ENCODE measurements at places on chromosomes 11 and 22.

DNA sequence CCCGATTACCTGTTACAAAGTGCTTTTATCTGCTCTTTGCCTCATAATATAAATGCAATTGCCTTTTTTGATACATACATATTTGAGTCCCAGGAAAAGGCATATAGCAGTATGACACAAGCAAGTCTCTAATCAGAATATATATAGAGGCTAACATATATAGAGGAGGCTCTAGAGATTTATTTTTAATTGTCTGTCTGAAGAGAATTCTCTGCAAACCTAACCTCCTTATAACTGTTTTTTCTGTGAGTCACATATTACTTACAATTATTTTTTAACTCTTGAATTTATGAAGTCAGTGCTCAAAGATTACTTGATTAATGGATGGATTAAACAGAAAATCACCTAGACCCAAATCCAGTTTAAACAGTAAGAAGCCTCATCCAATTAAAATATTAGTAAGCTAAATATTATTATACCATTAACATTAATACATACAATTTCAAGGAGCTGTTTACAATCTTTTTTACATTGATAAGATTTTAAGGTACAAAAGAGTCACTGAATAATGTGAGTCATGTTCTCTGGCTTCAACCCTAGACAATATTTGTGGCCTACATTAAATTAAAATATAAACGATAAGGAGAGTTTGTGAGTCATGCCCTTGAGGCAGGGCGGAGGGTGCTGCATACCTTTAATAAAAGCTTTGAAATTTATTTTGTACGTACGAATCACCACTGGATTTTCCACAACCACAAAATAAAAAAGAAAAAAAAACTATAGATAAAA, 19.2 kb upstream of the MMP13 start:
- no peak for DNase-seq

DNA sequence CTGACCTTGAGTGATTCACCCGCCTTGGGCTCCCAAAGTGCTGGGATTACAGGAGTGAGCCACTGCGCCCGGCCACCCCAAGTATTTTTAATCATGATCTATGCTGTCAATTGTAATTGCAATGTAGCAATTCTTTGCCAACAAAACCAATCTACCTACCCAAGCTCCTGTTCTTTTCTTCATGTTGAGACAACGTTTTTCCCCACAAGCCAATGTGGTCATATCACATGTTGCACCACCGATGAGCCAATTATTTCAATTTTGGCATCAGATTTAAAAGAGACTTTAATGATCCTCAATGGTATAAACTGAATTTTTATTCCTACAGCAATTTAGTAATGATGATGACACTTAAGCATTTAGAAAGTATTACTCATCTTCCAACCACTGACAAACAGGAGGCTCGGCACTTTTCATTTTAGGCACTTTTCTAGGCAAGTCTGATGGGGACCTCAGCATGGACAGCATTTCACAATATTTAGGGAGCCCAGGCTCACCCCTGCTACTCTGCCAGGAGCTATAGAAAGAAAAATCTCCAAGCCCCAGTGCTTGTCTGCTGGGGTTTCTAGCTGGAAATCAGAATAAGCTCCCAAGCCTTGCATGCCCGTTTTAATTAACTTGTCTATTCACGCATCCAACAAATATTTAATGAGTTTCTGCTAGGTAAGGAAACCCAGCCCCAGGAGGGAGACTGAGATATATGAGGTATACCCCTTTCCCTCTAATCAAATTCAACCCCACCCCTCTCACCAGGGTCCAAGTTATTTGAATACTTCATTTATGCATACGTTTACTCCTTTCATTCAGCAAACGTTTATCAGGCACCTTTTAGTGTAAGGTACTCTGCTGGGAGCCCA, 291.4 kb downstream of the ST3GAL4 start:
- DNase-seq, result no peak

DNA sequence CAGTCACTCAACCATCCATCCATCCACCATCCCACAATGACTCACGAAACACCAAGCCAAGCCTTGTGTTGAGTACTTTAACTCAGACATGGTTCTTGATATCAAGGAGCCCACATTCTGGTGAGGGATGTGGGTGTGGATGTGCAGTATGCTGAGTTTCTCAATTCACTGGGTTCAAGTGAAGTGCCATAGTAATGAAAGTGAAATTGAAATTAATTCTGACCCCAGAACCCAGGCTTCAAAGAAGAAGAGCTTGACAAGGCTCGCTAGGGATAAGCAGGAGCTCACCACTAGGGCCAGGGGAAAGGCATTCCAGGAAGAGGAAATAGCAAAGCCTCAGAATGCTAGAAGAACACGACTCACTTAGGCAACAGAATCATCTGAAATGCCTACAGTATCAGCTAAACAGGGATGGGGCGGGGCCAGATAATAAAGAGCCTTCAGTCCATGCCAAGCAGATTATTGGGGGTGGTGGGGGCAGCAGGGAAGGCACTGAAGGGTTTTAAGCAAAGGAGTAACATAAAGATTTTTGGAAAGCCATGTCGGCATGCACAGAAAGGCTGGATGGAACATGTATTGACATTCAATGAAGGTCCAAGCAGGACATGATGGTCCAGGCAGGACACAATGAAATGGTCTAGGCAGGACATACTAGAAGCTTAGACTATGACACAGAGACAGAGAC, 37.2 kb downstream of the RTL6 start:
- no peak for DNase-seq

DNA sequence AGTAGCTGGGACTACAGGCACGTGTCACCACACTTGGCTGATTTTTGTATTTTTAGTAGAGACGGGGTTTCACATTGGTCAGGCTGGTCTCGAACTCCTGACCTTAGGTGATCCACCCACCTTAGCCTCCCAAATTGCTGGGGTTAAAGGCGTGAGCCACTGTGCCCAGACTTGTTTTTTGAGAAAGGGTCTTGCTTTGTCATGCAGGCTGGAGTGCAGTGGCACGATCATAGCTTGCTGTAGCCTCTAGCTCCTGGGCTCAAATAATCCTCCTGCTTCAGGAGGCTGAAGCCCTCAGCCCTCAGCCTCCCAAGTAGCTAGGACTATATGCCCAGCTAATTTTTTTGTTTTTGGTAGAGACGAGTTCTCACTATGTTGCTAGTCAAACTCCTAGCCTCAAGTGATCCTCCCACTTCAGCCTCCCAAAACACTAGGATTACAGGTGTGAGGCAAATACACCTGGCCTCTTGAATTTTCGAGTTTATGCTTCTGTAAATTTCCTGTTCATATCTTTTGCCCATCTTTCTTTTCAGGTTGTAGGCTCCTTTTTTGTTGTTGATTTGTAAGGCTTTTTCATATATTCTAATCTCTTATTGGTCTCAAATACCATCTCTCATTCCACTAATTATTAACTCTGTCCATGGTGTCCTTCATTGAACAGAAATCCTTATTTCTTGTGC, 3.4 kb upstream of the RBM4B start:
- DNase-seq, result no peak

DNA sequence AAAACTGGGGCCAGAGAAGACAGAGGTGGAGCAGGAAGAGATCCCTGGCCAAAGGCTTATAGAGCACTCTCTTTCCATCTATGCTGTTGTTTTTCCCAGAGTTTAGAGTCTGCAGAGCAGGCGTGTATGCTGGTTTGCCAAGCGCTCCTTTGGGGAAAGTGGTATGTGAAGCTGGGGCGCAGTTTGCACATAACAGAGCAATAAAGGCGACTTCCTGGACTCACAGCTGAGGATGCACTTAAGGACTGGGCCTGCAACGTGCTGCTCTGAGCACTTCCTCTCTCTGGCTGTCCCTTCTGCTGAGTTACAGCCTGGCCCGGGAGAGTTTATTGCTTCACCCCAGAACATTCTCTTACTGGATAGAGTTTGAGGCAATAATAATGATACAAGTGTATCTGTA, 41.7 kb downstream of the THAP12 start:
- DNase-seq, result no peak

GRCh38 chr22:20013382-20013871, 3.2 kb downstream of the ARVCF start:
- DNase-seq, result no peak

- no peak for DNase-seq
Measured at GRCh38 chr11:97743205-97743742, 1277.5 kb upstream of the CNTN5 start.

DNA sequence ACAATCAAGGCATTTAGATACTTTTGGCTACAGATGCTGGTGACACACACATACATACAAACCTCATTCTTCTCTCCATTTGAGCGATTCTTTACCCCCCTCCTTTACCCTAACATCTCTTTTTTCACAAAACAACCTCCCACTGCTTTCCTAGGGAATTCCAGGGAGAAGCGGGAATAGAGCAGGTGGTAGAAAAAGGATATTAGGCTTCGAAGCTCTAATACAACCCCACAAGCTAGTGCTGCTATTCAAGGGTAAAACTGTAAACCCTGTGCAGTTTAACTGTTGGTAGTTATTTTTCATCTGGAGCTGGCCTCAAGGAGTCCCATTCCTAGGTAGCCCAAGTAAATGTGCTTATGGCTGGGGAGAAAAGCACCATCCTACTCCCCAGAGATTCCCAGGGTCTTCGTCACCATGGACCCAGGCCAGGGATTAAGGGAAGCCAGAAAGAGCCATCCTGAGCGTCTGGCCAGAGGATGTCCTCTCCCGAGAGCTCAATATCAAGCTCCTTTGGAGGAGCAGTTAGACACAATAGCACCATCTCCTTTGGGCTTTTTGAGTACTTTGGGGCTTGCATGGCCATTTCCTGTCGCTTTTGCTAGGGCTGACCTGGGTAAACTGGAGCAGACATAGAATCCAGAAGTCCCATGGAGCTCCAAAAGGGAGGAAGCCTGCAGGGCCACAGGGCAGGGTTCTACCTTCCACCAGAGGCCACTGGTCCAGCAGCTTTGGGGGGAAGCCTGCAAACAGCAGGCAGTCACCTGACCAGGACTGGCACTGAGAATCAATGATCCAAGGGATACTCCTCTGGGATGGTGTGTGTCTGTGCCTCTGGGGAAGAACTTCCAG, 3.1 kb downstream of the MAML2 start:
- no peak for DNase-seq

DNA sequence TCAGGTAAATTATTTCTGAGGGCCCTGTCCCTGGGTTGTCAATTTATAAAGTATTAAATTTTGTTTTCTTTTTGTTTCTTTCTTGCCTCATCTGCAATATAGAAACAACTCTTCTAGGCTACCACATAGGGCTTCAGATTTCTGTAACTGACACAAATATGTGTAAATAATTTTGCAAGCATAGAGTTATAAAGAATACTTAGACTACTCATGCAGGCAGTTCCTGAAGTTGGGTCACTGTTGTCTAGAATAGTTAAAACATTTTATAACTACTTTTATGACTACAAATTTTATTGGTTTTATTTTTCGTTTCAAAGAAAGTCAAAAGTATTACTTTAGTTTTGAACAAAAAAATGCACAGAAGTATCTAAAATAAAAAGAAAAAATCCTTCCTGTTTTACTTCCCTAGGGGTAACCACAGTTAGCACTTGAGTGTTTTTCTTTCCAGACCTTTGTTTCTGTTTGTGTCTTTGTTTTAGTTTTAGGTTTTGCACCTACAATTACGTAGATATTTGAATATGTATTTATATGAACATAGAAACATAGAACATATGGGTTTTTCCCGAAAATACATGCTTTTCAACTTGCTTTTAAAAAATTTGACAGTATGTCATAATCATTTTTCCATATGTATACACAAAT, 12.4 kb upstream of the TMEM123 start:
- no peak for DNase-seq

DNA sequence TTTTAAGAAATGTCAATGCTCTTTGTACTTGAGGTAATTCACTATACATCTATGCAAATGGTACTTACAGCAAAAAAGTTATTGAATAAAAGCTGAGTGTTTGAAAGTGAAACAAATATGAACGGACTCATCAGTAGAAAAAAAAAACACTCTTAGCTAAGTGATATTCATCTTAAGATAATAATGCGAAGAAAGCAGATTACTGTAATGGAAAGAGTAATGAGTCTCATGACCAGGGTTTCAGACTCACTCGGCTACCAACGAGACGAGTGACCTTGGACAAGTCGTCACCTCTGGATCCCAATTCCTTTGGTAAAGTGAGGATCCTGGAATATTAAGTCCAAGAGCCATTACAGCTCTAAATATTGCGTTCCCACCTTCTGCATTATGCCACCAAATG, 57.0 kb downstream of the PACSIN2 start:
- DNase-seq, result no peak

- DNase-seq, result no peak
Measured at GRCh38 chr11:8311366-8311765, 47.7 kb upstream of the LMO1 start.

DNA sequence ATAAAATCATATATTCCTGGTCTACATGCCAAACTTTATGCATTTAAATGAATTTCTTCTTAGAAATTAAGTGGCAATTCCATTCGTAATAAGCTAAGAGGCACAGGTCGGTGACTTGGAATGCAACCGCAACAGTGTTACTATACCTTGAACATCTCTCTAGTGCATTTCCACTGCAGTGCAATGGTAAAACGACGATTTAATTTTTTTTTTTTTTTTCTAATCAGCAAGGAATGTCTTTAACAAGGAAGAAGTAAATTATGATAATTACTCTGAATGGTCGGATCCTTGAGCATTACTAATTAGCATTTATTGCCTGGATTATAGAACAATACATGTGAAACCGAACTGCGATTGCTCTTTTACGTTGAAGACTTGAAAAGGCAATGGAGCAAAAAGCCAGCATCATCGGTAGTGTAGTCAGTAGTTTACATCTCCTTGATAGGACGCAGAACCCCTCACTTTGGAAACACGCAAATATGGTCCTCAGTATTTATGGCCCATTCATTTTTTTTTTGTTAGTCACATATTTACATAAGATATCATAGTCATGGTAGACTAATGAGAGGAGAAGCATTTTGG, 20.2 kb downstream of the BLID start:
- no peak for DNase-seq

GRCh38 chr11:50174189-50174588, 141.5 kb downstream of the OR4C45 start:
- no peak for DNase-seq

GRCh38 chr22:50526108-50526833, 873 bp upstream of the SCO2 start:
- no peak for DNase-seq

GRCh38 chr22:49297871-49298721, 529.6 kb downstream of the BRD1 start:
- no peak for DNase-seq

DNA sequence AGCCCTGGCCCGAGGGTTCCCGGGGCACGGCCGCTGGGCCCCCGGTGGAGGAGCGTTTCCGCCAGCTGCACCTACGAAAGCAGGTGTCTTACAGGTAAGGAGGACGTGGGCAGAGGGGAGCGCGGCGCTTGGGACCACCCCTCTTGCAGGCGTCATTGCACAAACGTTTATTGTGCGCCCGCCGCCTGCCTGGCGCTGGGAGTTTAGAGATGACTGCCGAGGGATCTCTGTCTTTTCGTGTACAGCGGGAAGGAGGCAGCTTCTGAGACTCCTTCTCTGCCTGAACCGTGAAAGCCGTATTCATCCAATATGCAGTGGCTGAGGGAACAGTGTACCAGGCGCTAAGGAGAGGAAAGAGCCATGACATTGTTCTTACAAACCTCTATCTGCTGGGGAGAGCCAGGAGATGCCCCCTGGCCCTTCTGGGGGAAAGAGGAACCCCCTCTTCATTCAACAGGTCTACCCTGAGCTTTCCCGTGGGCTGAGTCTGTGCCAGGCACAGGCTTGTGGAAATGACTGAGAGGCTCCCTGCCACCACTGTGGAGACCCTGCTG, 13.8 kb upstream of the DGKZ start:
- no peak for DNase-seq

All from HFF-Myc (cell line).